ENCODE measurements at places on chromosomes 16 and 17. TPM values are rescaled to one million over a fixed set of nuclear protein-coding genes. Genes with fewer than 3 reads are reported as not detected.
A peak's percentile ranks its signal among the peaks of the same experiment; 100 is the strongest.

AATK gene
- not detected for total RNA-seq

DNAH2 gene
- total RNA-seq = 0.03 TPM

GRAPL gene
- not detected for total RNA-seq

CCL22 gene
- total RNA-seq = not detected

CNTROB gene
- 30.2 TPM for total RNA-seq

CDH8 gene
- total RNA-seq = 7.6 TPM

KRT15 gene
- total RNA-seq = not detected

MEAK7 gene
- total RNA-seq = 28.1 TPM

RRAD gene
- 0.89 TPM for total RNA-seq

VAT1L gene
- total RNA-seq = not detected

GPRC5B gene
- 0.76 TPM for total RNA-seq

KIF2B gene
- not detected for total RNA-seq

DNA sequence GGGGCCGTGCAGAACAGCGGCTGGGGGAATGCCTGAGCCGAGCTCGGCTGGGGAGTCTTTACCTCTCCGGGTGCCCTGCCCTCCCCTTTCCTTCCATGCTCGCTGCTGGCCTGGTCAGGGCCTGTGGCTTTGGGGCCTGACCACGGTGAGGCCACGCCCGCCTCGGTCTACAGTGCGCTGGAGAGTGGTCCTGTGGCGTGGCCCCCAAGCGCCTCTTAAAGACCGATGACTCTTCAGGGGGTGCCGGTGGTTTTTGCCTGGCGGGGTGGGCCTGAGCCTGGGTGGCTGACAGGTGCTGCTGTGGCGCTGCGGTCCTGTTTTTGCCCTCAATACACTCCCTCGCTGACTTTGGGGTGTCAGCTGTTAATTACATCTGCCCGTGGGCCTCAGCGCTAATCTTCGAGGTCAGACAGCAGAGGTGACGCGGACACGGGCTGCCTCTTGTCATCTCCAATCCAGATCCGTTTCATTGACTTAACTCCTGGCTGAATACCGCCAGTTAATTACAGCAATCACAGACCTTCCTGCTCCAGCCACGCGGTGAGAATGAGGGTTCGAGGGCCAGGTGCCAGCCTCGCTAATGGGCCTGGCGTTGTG, 29.7 kb downstream of the GSE1 start:
- no peak for DNase-seq

DNA sequence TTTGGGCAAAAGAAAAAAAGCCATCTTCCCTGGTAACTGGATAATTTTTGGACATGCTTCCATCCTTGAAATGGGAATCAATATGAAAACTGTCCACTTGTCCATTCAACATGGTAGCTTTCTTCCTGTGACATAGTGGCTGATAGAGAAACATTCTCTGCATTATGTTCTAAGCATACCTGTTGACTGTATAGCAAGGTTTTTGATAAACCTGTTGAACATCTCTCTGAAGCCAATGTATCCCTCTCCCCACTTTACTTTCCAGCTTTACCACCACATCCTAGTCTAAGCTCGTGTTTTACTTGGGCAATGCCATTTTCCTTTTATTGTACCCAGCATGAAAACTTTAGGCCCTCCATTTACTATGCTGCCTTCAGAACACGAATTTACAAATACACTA, 630.1 kb downstream of the TOX3 start:
- DNase-seq = no peak

DNA sequence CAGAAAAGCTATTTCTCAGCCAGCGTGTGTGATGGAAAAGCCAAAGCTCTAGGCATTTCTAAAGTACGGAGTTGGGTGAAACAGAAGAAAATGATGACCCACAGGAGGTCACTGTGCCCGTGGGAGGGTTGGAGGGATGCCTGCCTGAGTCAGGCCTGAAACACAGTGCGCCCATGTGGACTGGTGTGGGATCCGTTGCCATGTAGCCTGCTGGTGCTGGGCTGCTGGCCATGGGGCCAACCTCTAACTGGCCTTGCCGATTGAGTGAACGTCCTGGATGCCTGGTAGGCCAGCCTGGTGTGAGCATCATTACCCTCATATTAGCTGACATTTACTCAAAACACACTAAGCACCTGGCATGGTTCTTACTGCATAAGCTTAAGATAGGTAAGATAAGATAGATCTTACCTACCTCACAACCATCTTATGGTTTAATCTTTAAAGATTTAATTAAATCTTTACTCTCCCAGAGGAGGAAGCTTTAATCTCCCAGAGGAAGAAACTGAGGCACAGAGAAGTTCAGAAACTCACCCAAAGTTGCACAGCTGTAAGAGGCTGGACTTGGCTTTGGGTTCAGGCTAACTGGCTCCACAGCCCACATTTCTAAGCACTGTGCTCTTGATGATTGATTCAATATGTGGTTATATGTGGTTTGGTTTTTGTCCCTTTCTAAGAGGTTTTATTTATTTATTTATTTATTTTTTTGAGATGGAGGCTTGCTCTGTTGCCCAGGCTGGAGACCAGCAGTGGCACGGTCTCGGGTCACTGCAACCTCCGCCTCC, 15.7 kb downstream of the MGAT5B start:
- DNase-seq = no peak

- DNase-seq = no peak
Observed at GRCh38 chr17:67819722-67820121, 5.6 kb upstream of the BPTF start.

- no peak for DNase-seq
Observed at GRCh38 chr17:82439194-82439828, 11.2 kb downstream of the CYBC1 start.

DNA sequence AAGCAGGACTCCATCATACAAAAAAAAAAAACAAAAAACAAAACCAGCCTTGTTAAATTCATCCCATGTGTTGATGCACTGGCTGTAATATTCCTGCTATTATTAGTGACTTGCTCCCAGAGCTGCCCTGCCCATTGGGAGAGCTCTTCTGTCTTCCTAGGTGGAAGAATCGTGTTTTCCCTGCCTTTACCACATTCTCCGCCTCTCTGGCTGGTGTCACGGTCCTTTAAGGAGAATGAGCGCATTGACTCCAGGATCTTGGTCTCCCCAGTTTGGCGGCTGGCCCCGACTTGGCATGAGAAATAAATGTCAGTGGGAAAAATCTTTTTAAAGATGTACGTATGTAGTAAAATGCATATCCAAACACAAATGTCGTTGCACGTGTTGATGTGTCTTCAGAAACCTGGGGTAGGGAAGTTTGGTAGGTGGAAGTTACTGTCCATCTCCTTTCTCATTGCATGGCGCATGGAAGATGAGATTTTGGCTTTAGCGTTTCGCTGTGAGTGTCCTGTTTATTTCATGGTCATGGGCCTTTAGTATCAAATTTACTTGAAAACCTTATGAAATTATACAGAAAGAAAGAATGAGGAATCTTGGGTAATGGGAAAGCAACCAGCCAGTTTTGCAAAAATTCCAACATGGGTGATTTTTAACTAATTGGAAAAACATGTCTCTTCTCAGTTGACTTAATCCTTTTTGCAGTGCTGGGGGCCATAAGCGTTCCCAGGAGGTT, 15.5 kb downstream of the RMI2 start:
- DNase-seq = no peak

DNA sequence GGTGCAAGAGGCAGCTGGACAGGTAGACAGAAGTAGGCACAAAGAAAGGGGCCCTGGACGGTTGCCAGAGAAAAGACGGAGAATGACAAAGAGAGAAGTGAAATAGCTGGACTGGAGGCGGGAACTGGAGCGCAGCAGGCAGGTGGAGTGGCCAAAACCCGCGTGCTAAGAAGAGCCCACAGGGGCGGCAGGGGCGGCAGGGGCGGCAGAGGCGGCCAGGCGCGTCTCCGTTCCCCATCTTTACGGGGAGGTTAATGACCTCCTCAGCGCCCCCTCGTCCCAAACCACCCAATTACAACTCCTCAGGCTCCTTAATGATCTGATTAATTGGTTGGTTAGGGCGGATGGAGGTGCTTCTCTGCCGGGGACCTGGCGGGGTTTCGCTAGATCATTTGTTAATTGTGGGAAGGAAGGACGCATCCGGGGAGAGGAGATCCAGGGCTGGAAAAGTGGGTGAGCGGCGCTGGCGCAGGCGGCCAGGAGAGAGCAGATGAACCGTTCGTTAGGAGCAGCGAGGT, 15.4 kb upstream of the HOXB9 start:
- no peak for DNase-seq

- no peak for DNase-seq
Observed at GRCh38 chr16:46899443-46900143, 15.4 kb downstream of the GPT2 start.

- no peak for DNase-seq
Observed at GRCh38 chr17:67629971-67630320, 87.8 kb upstream of the NOL11 start.

DNA sequence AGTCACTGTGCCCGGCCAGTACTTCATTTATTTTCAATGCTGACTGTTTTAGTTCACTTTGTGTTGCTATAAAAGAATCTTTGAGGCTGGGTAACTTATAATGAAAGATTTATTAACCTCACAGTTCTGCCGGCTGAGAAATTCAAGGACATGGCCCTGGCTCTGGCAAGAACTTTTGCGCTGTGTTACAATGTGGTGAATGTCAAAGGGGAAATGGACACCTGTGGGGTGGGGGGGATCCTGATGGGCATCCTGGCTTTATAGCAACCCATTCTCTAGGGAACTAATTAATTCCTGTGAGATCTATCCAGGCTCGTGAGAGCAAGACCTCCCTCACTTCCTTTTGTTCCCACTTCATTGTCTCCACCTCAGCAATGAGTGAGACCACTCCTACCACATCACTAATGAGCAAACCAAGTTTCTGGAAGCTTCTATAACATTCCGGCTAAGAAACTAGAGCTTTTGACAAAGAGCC, 17.1 kb upstream of the CDH3 start:
- no peak for DNase-seq

GRCh38 chr16:52251495-52251894, 295.4 kb downstream of the TOX3 start:
- no peak for DNase-seq

DNA sequence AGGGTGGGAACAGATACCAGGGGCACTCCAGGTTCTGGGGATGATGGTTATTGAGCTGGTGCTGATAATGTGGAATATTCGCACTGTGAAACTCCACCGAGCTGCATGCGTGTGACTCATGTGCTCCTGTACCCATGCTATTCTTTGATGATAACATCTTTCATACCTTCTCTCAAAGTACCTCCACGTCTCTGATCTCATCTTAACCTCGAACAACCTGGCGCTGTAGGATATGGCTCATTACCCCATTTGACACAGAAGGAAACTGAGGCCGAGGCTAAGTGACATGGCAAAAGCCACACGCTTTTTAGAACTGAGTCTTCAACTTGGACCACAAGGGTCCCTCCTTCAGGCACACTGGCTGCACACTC, 30.2 kb upstream of the MRPS23 start:
- DNase-seq = no peak

DNA sequence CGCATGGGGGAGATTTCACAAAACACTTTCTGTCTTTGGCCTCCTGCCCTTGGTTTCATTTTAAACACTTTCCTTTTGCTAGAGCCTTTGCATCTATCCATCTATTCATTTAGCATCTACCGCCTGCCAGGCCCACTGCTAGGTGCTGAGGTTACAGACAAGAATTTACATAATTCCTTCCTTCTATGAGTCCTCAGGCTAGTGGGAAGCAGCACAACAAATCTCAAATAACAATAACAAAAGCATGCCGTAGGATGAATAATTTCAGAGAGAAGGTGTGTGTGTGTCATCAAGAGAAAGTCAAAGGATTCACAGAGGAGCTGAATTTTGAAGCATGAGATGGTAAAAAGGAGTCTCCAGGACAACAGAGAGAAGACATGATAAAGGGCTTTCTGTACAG, 6.1 kb upstream of the SLC46A1 start:
- DNase-seq = no peak

DNA sequence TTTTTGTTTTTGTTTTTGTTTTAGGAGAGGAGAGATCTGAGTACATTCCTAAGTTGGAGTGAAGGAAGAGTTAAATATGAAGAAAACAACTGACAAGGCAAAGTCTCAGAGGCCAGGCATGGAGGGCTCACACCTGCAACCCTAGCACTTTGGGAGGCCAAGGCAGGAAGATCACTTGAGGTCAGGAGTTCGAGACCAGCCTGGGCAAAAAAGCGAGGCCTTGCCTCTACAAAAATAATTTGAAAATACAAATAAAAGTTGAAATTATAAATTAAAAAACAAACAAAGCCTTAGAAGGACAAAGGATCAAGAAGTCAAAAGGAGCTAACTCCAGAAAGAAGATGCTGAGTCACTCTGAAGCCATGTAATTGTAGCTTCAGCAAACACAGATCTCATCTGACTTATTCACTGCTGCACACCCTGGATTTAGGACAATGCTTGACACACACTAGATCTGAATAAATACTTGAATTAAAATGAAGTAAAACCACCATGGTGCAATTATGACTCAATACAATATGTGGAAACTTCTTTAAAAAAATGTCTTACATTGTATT, 9.1 kb downstream of the CEP20 start:
- no peak for DNase-seq

DNA sequence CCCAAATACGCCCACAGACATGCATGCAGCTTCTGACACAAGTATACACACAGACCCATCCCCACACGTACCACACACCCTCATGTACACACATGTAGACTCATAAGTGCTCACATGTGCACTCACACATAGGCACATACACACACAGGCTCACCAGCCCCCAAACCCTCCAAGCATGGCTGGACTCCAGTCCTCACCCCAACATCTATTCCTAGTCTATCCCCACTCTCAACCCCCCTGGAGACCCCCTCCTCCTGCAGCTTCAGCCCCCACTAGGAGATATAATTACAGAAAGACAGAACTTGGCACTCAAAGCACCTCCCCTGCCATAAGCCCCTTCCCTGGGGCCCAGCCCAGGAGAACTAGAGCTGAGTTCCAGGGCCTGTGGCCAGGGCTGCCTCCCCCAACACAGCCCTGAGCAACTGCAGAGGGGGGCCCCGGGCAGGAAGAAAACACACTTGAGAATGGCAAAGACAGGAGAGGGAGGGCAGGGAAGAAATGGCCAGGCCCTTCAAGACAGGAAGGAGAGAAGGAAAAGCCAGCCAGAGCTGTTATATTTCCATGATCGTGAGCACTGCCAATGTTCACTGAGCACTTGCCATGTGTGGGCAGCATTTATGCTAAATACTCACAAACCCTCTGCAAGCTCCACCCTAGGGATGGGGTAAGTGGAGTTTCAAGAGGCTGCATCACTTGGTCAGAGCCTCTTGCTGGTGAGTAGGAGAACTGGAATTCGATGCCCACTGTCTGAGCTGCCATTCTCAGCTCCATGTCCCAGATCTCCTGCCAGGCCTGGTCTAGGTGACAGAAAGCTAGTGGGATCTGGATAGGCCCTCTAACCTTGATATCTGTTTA, 224.5 kb downstream of the ZNF423 start:
- peak; percentile 60 for DNase-seq

- DNase-seq = peak; percentile 46
Observed at GRCh38 chr16:50809561-50809960, 67.7 kb downstream of the CYLD start.

- no peak for DNase-seq
Observed at GRCh38 chr17:18267927-18268711, 7.7 kb downstream of the MIEF2 start.
